Activated CD8-positive, alpha-beta memory T cell treated with anti-CD3 and anti-CD28 coated beads for 1 hour (primary cell): ENCODE measurements at places on chromosomes 5 and 9.

DNA sequence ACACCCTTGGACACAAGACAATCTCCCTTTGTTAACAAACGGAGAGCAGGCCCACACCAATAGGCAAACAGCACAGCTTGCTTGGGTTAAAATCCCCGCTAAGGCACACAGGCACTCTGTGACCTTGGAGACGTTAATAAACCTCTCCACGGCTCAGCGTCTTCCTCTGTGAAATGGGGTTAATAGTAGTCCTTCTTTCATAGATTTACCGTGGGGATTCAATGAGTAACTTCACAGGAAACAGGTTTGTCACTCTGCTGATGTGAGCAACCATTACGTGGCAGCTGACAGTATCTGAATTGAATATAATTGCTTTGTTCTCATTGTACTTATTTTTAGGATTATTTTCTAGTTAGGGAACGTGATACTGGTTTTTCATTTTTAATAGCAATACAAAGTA, 65.2 kb upstream of the ADRA1B start:
- no peak for DNase-seq

DNA sequence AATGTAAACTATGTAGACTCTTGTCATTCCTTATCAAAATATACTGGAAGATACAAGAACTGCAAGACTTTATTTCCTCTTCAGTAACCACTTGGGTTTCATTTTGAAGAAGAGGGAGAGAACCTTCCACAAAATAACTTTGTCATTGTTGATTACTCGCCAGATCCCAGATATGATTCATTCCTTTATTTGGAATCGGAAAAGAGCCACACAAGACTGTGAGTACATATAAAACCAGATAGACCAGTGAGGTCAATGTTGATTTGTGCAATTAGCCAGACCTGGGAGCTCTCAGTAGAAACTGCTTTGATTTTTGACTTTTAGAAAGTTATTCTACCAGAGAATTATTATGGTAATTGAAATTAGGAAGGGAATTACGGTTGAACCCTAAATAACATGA, 146.1 kb downstream of the TMEM167A start:
- no peak for DNase-seq

DNA sequence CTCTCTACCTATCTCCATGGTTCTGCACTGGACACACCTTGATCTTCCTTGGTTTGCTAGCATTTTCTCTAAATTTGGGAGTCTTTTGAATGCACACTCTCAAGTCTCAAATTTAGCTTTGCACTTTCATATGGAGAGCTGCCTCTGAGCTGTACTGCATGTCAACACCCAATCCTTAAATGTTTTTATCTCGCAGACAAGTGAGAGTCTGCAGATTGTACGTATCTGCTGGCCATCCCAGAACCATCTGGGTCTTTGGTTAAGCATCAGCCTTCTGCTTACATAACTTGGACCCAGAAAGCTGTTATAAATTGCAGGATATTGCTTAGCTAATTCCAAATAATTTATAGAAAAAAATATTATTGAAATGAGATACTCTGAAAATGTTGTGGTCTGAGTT, 111.4 kb upstream of the GRAMD2B start:
- DNase-seq, result no peak

GRCh38 chr5:113572716-113573115, 59.2 kb downstream of the YTHDC2 start:
- no peak for DNase-seq

DNA sequence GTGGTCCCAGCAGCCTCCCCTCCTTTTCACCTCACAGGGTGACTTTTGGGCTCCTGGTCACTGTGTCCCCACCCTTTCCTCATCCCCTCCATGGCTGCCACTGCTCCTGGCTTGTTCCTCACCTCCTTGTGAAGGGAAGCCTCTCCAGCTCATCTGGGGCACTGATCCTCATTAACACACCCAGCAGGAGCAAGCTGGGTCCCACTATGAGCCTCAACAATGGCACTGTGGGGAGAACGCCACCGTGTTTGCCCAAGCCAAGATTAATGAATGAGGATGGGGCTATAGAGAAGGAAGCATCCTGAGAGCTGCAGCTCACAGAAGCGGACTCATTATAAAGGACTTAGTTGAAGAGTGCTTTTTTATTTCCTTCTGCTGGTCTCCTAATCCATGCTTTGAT, 118.4 kb downstream of the MARCHF11 start:
- DNase-seq, result no peak

- DNase-seq, result no peak
Observed at GRCh38 chr5:36841677-36842076, 34.9 kb upstream of the NIPBL start.

DNA sequence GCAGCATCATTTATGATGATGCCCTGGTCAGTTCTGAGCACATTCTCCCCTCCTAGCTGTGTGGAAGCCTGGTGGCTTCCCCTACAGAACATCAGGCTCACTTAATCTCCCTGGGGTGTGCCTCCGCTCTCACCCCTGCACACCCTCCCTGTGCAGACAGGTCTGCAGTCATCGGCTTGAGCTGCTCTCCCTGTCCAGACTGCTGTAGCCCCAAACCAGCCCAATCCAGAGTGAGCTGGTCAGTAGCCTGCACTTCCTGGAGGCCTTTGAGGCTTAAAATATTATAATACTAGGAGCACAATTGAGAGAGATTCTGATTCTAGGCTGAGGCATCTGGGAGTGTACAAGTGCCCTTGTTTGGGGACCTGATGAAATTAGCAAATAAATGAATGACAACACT, 60.2 kb downstream of the PPARGC1B start:
- no peak for DNase-seq

DNA sequence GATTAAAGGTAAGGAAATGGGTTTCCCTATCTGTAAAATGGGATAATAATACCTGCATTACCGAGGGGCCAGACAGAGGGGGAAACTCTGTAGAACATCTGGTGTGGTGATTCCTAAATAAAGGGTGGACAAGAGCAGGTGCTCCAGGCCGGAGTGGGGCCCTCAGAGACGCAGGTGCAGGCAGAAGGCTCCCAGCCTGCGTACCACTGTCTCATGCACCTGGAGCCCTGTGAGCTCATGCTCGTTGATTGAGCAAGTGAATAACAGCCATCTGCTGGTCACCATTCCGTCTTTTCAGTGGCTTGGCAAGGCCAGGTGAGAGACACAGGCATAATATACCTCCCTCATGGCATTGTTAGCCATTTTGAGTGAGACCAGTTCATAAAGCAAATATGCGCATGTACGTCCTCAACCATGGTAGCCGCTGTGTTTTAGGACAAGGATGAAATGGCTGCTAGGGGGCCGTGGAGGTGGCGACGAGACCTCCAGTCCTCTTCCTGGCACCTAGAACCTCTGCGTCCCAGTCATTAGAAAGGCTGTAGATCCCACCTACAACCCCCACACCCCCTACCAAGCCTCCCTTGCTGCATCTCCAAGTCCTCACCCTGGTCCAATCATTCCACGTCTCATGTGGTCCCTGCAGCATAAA, 198.0 kb upstream of the MVB12B start:
- no peak for DNase-seq

DNA sequence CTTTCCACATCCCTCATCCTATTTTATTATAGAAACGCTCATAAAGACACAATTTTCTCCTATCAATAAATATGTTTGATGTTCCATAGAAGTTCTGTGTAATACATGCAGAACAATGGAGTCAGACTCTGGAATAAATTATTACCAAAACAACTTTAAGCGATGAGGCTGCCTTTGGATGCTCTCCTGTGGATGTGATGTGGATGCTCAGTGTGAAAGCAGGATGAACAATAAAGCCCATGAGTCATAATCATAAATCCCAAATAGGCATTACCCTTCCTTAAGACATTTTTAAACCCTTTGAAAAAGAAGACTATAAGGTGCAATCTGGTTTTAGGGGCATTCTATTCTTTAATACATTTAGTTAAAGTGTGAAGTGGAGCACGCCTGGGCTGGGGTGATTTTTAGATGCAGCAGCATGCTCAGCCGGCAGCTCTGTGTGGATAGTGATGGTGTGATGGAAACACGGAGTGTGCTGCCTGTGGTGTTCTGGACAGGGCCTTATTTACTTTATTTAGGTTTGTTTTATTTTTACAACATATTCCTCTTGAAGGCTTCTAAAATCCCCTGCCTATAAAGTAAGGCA, 991.4 kb downstream of the PTPRD start:
- no peak for DNase-seq

GRCh38 chr9:71690689-71691435, 77.5 kb downstream of the CEMIP2 start:
- DNase-seq, result no peak

DNA sequence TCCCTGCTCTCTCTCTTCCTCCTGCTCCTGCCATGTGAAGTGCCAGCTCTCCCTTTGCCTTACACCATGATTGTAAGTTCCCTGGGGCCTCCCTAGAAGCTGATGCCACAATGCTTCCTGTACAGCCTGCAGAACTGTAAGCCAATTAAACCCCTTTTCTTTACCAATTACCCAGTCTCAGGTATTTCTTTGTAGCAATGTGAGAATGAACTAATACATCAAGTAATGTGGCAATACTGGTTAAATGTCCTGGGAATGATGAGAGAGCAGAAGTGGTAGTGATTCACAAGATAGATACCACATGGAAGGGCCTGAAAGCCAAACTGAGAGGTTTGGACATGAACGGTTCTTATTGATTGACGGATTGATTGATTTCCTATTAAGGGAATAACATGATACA, 62.6 kb upstream of the IL12B start:
- DNase-seq, result no peak

GRCh38 chr5:50967563-50968355, 301.3 kb downstream of the PARP8 start:
- no peak for DNase-seq

- DNase-seq, result no peak
Observed at GRCh38 chr9:105639936-105640335, 22.3 kb upstream of the TAL2 start.

DNA sequence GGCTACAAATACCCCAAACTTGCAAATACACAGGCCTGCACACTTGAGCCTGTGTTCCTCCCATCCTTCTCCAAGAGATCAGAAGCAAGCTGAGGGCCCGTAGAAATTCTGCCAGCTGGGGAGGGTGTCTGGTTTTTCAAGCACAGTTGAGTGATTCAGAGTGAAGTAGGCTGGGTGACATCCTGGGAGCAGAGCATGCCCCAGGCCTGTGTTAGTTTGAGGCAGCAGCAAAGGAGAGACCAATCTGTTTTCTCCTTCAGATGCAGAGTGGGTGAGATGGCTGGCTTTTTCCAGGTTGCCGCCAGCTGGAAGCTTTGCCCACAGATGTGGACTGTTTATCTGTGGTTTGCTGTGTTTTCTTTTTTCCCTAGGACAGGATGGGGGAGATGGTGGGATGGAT, 63.1 kb downstream of the RCL1 start:
- no peak for DNase-seq

DNA sequence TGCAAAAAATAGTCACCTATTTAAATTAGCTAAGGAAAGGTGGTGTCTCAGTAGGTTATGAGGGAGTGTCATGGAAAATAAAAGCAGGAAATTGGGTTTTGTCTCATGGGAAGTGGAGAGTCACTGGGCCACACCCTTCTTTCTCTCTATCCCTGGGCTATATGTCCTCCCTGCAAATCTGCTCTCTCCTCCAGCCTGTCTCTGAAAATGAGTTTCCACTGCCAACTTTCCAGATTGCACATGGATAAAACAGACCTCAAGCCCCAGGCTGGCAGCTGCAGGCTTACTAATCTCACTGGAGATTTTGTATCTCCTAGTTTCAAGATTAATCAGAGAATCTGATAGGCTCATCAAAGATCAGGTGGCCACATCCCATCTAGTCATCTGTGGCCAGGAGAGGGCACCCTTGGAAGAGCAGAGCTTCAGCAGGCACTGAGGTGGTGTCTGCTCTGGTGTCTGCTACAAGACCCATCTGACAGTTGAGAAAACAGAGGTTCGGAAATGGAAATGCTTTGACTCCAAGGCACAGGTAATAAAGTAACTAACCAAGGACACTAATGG, 178.9 kb downstream of the MSX2 start:
- no peak for DNase-seq

GRCh38 chr5:68392617-68393016, 177.1 kb downstream of the PIK3R1 start:
- DNase-seq, result no peak

DNA sequence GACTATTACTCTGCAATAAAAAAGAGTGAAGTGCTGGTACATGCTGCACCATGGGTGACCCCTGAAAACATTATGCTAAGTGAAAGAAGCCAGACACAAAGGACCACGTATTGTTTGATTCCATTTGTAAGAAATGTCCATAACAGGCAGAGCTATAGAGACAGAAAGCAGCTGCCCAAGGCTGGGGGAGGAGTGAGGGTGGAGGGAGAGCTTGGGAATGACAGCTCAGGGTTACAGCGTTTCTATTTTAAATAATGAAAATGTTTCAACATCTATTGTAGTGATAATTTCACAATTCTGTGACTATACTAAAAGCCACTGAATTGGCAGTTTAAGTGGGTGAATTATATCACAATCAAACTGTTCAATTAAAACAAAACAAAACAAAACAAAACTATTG, 81.7 kb downstream of the MYO10 start:
- no peak for DNase-seq

DNA sequence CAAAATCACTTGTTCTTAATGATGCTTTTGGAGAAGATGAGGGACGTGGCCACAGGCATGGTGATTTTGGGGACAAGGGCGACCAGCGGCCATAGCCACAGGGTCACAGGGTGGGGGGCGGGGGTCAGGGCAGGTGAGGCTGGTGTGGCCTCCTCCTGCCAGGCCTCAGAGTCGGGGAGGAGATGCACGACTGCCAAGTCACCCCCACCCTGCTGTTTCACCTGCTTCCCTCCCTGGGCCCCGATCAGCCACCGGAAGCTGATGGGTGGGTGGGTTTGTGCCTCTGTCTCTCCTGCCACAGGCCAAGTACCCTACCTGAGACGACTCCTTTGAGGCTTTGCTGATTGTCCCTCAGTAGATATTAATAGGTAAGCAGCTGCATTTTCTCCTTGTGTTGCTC, 199.3 kb downstream of the PAX5 start:
- no peak for DNase-seq

DNA sequence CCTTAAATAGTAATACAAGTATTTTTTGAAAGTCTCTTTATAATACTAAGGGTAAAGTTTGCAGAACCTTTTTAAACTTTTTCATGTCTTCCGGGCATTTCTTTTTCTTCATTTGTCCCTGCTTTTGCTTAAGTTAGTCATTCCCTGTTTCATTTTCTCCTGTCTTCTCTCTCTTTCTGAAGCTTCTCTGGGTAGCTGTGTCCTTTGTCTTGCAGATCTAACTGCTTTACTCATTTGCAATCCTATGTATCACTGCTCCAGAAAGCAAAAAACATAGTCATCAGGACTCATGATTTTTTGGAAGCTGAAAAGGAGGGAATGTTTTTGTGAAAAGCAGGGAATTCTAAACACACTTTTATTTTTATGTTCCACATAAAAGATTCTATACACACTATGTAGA, 301.7 kb downstream of the MRPS30 start:
- no peak for DNase-seq
